ENCODE measurements at places on chromosomes 6 and 20. TPM values are rescaled to one million over a fixed set of nuclear protein-coding genes. Genes with fewer than 3 reads are reported as not detected.

The LRRC73 gene
- total RNA-seq = 0.33 TPM

The COL11A2 gene
- total RNA-seq = 0.26 TPM

The ULBP2 gene
- total RNA-seq = 1.8 TPM

DNA sequence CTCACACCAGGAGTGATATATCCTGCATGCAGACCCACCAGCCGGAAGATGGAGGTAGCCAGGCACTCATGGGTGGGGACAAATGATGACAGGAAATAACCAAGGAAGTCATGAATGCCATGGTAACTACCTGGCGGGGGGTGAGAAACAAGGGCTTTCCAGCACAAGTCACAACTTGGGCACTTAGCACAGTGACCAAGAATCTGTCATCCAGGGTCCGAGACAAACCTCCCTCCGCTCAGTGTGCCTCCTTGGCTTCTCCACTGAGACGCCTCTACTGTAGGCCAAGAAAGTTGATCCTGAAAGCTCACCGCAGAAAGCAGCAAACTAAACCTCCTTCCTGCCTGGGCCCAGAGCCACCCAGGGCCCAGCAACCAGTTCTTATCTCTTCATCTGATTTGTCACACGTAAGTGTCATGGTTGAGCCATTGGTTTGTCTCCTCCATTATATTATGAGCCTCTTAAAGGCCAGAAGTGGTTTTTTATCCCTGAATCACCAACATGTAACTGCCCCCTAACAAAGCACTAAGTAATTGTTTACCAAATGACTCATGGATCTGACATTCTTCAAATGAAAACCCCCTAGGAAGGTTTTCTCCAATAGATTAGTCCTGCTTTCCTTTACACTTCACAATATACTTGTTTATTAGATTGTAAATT lies 84.3 kb upstream of the TAB2 start:
- H3K27me3 ChIP-seq = peaks cover 6% of the 10 kb centered on the region
- H3K27ac ChIP-seq = no peak overlapping the region
- H3K36me3 ChIP-seq = no peaks in the 10 kb centered on the region
- H3K4me3 ChIP-seq = no peak overlapping the region
- peak; percentile 78 for DNase-seq
- H3K4me1 ChIP-seq = peaks cover 4% of the 10 kb centered on the region

DNA sequence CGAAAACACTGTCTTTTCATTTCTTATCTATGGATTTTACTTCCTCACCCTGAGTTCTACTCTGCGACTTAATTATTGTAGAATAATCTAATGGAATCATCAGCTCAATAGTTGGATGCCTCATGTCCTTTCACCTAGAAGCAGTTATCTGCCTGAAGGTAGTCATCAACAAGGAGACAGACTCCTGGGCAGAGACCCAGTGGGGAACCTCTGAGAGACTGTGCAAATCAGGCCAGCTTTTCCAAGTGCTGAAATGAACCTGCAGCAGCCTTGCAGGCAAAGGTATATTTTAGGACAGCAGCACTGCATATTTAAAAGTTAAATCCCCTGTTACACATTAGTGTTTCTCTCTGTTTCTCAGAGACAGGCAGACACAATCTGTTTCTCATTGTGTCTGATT lies 99.7 kb upstream of the STMND1 start:
- H3K27me3 ChIP-seq = no peaks in the 10 kb centered on the region
- DNase-seq = no peak
- H3K27ac ChIP-seq = no peak overlapping the region
- no peaks in the 10 kb centered on the region for H3K36me3 ChIP-seq

- H3K27me3 ChIP-seq = no peaks in the 10 kb centered on the region
- H3K27ac ChIP-seq = no peak overlapping the region
- no peak for DNase-seq
- no peak overlapping the region for H3K4me3 ChIP-seq
Measured at GRCh38 chr6:33483678-33484077, 29.3 kb downstream of the ZBTB9 start.

GRCh38 chr20:5689463-5689862 lies 60.7 kb upstream of the SHLD1 start:
- no peak overlapping the region for H3K4me3 ChIP-seq
- H3K4me1 ChIP-seq = no peaks in the 10 kb centered on the region
- DNase-seq = no peak
- no peaks in the 10 kb centered on the region for H3K36me3 ChIP-seq
